IPS DF 6.9 (cell line): ENCODE measurements at places on chromosomes 5 and 9.

DNA sequence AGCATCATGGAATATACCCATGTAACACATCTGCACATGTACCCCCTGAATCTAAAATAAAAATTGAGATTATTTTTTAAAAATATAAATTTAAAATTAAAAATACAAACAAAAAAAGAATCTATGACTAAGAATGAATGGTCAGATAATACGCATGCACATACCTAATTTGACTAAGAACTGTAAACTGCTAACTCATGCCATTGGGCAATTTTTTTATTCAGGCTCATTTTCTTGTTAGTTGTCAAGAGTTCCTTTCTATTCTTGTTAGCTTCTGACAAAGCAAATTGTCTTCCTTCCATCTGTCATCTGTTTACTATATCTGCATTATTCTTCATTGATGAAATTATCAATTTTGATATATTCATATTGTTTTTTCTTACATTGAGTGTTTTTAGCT is 69.5 kb upstream of the HAND1 start:
- no peak for DNase-seq

GRCh38 chr9:81079055-81079454 is 610.3 kb downstream of the TLE1 start:
- no peak for DNase-seq

- DNase-seq = no peak
Measured at GRCh38 chr5:129112295-129112694, 17.7 kb downstream of the ISOC1 start.

GRCh38 chr5:68652534-68652965 is 437.0 kb downstream of the PIK3R1 start:
- DNase-seq = no peak

DNA sequence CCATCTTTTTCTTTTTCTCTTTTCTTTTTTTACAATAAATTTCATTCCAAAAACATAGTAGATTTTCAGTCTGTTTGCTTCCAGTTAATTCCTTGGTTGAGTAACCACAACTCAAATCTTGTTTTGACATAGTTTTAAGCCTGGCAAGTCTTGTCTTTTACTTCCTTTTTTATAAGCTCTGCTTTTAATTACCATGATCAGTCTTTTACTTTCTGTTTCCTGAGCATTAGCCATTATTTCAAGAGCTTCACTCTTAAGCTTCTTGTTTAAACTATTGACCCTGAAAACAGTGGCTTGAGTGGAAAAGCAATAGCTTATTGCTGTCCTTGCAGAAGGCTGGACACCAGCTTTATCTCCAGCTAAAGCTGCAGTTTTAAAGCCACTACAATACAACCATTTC is 1363.3 kb downstream of the MAT2B start:
- no peak for DNase-seq
